ENCODE measurements at places on chromosomes 12 and 14. TPM values are rescaled to one million over a fixed set of nuclear protein-coding genes. Genes with fewer than 3 reads are reported as not detected.
A peak's percentile ranks its signal among the peaks of the same experiment; 100 is the strongest.

The NT5DC3 gene
- total RNA-seq, result 6.2 TPM

The INSM2 gene
- not detected for total RNA-seq

The TAS2R19 gene
- total RNA-seq, result 3.4 TPM

The PPP1R1A gene
- not detected for total RNA-seq

The DBX2 gene
- total RNA-seq, result not detected

The DIABLO gene
- 53.9 TPM for total RNA-seq

The SDSL gene
- total RNA-seq, result not detected

The DLST gene
- 95.7 TPM for total RNA-seq

The KRT6B gene
- total RNA-seq, result not detected

The SLCO1A2 gene
- total RNA-seq, result not detected

The PRICKLE1 gene
- total RNA-seq, result 0.13 TPM

The TCL1B gene
- 5.7 TPM for total RNA-seq

The MAP1LC3B2 gene
- not detected for total RNA-seq

The KLHL33 gene
- 0.09 TPM for total RNA-seq

The TAS2R14 gene
- 2.8 TPM for total RNA-seq

The GPR162 gene
- not detected for total RNA-seq

The CD4 gene
- not detected for total RNA-seq

The TSHR gene
- total RNA-seq, result 4.9 TPM

The FAM90A1 gene
- total RNA-seq, result not detected

The CISTR gene
- 1.3 TPM for total RNA-seq

GRCh38 chr12:20555771-20556170, 139.4 kb upstream of the SLCO1C1 start:
- DNase-seq, result no peak

GRCh38 chr12:106670131-106670530, 87.3 kb downstream of the RFX4 start:
- DNase-seq, result no peak

DNA sequence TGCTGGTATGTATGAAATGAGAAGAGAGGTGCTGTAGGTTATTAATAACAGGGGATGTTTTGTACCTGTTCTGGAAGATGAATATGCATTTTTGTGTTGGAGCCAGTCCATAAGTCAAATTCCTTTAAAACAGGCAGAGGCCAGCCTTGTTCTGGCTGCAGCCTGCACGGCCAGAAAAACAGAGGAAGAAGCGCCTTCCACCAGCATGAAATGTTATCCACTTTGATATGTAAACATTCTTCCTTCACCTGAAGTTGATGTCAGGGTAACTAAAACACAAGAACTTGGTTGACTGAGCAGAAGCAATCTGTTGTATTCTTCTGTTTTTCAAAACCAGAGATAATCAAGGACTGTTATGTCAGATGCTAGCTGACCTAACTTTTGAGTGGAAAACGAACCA, 237.9 kb upstream of the PLEKHG7 start:
- DNase-seq, result peak; percentile 52

DNA sequence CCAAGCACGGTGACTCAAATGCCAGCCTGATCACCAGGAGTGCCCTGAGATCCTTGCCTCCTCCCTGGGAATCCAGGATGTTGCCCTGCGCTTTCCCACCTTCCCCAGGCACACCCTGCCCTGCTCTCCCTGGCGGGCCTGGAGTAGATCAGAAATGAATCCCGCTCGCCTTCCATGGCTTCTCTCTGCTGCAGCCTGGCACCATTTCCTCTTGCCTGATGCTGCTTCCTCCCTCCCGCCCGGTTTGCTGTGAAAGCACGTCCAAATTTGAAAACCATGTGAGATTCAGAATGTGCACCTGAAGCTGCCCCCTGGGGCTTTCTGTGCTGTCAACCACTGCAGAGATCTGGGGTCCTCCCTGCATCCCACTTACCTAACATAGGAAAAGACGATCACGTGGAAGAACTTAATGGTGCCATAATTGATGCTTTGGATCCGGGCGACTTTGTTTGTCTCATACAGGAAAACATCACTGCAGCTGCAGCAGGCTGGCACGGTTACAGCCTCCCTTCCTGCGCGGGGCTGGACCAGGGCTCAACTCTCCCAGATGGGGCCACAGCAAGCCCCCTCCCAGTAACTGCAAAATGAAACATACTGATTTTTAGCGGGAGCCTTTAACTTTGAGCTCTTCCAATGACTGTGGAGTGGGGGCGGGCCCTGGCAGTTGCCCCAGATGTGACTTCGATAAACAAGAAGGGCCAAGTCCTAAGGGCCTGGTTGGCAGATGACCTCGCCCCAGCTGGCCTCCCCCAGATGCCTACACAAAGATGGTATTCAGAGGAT, 24.9 kb upstream of the C12orf76 start:
- DNase-seq, result peak; percentile 54

DNA sequence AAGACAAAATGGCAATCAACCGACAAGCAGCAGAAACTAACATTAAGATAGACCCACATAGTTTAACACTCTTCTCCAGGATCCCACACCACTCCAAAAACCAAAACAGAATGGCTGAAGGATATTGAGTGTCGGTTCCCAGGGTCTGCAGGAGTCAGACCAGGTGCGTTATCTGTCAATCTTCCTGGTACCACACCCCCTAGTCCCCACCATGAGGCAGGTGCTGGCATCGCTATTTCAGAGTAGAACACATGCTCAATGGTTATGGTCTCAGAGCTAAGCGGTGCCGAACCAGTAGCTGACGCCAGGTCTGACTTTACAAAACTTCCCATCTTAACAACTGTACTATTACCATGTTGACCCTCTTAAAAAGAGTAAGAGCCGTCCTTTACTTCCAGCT, 10.2 kb downstream of the STX2 start:
- DNase-seq, result no peak

DNA sequence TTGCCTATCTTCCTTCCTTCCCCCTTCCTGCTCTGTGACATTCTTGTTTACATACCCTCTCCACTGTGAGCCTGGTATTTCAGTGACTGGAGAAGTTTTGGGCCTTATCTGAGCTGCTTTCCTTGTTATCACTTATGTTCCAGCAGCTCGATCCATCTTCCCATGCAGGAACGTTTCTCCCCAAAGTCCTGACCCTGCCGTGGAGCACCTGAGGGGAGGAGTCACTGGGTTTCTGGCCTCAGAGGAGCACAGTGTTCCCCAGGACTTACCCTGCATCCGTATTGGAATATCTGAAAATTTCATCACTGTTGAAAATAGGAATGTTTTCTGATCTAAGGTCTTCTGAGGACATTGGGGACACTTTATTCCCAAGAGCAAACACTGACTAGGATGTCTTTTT, 141.8 kb downstream of the CACNA1C start:
- DNase-seq, result no peak

DNA sequence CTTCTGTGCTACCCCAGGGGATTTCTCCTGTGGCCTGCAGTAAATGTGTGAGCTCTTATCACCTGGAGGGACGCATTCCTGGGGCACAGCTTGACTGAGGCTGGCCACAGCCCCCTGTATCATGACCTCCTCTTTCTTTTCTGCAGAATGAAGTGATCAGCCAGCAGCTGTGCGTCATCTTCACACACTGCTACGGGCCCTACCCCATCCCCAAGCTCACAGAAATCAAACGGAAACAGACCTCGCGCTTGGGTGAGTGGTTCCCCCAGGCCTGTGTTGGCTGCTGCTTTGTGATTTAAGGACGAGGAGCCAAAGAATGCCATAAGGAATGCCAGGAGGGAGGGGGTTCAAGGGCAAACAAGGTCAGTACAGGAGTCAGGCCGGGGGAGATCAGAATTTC, 50.5 kb upstream of the PWP1 start:
- no peak for DNase-seq

DNA sequence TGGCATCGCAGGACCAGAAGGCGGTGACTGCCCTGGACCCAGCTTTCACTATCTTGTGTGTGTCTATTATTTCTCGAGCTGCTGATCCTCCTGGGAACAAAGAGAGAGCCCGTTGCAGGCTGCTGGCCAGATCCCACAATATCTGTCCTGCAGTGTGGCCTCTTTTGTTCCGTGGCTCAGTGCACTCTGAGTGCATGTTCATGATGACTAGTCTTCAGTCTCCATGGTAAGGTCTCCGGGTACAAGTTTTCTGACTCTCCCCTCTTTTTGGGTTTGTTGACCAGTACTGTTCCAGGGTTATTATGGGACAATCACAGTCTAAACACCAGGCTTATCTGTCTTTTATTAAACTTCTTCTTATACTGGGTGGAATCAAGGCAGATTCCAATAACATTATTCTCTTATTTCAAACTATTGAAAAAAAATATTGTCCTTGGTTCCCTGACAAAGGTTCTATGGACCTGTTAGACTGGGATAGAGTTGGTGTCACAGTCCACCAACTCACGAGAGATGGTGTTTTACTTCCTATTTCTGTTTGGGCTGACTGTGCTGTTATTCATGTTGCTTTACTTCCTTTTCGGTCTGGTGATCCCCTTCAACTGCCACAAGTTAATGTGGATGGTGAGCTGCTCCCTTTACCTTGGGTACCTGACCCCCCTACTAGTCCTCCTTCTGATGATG, 192.9 kb upstream of the ALG10B start:
- DNase-seq, result peak; percentile 5

DNA sequence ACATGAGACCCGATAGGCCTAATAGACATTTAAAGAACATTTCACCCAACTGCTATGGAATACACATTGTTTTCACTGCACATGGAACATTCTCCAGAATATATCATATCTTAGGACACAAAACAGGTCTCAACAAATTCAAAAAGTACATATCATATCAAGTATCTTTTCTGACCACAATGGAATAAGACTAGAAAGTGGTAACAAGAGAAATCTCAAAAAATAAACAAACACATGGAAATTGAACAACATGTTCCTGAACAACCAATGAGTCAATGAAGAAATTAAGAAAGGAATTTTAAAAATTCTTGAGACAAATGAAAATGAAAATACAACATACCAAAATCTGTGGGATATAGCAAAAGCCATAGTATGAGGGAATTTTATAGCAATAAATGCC, 208.1 kb downstream of the PTPRO start:
- DNase-seq, result no peak

GRCh38 chr14:100141098-100141497, 18.3 kb downstream of the DEGS2 start:
- DNase-seq, result no peak

- no peak for DNase-seq
Observed at GRCh38 chr14:73740618-73741326, 26.6 kb upstream of the PNMA1 start.

- no peak for DNase-seq
Observed at GRCh38 chr14:69291396-69291795, 31.4 kb downstream of the GALNT16 start.

- no peak for DNase-seq
Observed at GRCh38 chr12:14068961-14069360, 87.6 kb upstream of the GRIN2B start.

DNA sequence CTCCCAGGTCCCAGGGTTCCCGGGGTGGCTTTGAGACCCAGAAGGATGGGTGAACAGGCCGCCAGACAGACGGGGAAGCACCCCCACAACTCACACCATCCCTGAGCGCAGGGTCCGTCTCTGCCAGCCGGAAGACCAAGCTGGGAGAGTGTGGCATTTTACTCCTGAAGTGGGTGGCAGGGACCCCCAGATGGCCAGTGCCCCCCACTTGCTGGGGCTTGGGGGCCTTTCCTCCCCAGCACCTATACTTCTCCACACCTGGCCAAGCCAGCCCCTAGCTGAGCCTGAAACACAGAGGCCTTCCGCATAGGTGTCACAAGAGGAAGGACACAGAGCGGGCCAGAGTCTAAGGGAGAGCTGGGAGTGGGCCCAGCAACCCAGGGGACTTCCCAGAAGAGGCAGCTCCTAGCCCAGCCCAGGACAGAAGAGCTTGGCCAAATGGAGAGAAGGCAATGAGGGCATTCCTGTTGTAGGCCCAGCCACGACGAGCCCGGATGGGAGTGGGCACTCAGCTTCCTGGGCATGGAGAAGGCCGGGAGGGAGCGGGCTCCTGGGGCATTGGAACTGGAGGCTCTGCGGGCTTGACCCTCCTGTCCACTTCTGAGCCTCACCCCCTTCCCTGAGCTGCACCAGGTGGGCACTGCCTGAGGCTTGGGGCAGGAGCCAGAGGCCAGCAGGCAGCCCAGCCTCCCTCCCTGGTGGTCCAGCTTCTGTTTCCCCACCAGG, 3.3 kb downstream of the AHNAK2 start:
- DNase-seq, result no peak

- peak; percentile 83 for DNase-seq
Observed at GRCh38 chr14:88005050-88005481, at the start of gene GPR65. GPR65 (plus strand) TSS chr14:88005135; CDS start chr14:88010848, 5,713 bp downstream.

GRCh38 chr14:105363847-105364708, 34.3 kb upstream of the TEX22 start:
- DNase-seq, result no peak

- DNase-seq, result no peak
Observed at GRCh38 chr14:31479027-31479426, 8.8 kb downstream of the GPR33 start.

GRCh38 chr12:111248236-111249017, 120.5 kb downstream of the PHETA1 start:
- DNase-seq, result no peak

DNA sequence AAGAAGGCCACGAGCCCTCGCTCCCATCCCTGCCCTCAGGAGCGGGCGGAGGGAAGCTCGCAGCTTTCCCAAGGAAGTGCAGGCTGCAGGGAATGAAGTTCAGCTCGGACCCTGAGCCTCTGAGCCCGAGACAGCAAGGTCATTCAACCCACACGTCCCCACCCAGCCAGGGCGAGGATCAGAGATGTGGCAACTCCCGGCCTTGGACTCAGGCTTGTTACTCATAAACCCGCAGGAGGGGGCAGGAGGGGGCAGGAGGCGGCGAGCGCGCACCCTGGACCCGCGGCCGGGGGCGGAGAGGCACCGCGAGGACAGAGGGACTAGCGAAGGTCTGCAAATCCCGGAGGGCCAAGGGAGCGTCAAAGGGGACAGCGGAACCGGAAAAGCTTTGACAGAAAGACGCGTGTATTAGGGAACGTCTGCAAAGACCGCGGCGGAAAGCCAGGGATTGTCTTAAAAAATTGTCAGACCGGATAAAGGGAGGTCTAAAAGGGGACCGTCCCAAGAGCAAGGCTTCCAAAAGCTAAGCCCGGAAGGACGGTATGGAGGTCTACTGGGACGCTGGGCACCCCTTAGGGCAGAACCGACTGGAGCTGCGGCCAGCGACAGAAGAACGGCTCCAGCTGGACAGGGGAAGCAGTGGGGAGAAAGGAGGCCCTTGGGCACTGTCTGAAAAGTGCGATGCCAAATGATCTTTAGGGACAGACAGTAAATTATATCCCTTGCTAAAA, 611 bp upstream of the DCAF11 start:
- peak; percentile 89 for DNase-seq

DNA sequence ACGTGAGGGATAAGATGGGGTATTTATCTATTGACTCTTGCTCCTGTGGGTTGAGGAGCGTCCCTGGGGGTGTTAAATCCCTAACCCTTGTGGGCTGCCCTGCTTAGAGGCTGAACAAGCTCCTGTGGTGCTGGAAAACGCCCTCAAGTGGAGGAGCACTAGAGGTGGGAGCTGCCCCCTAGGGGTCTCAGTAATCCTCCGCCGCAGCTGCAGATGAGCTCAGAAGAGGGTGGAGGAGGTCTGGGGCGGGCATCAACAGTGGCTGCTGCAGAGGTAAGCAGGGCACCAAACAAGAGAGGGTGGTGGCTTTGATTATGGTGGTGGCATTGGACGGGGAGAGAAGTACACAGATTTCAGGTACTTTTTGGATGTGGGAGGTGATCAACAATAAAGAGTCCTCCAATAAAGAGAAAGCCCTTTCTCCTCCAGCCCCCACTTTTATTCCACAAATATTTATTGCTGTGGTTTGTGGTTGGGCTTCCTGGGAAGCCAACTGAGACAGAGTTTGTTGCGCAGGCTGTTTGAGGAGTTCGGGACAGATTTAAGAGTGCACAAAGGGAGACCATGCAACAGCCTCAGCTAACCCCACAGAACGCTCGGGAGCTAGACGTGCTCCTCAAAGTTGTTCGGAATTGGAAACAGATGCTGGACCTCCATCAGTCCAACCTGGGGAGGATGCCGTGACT, 179.9 kb downstream of the ADCK1 start:
- DNase-seq, result peak; percentile 16

GRCh38 chr14:71243697-71244096, 336.4 kb downstream of the PCNX1 start:
- no peak for DNase-seq
